ENCODE measurements at places on chromosomes 6 and 20. TPM values are rescaled to one million over a fixed set of nuclear protein-coding genes. Genes with fewer than 3 reads are reported as not detected.
A peak's percentile ranks its signal among the peaks of the same experiment; 100 is the strongest.

DNA sequence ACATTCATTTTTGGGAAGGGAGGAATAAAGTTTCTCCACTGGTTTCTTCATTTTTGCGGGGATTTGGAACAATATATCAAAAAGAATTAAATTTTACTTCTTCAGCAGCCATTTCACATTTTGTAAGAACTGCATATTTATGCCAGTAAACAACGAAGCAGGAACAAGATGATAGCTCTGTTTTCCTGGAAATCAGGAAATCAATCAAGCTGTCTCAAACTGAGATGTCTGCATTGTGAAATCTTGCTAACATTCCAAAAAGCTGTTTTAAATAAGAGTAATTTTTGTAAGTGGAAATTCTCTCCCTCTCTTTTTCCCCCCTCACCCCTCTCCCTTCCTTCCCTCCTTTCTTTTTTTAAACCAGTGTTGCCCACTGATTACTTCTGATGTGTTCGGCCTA lies 20.0 kb downstream of the MAPK13 start:
- DNase-seq, result no peak
- no peak overlapping the region for H3K4me3 ChIP-seq
- H3K4me1 ChIP-seq, result no peaks in the 10 kb centered on the region
- no peaks in the 10 kb centered on the region for H3K36me3 ChIP-seq

DNA sequence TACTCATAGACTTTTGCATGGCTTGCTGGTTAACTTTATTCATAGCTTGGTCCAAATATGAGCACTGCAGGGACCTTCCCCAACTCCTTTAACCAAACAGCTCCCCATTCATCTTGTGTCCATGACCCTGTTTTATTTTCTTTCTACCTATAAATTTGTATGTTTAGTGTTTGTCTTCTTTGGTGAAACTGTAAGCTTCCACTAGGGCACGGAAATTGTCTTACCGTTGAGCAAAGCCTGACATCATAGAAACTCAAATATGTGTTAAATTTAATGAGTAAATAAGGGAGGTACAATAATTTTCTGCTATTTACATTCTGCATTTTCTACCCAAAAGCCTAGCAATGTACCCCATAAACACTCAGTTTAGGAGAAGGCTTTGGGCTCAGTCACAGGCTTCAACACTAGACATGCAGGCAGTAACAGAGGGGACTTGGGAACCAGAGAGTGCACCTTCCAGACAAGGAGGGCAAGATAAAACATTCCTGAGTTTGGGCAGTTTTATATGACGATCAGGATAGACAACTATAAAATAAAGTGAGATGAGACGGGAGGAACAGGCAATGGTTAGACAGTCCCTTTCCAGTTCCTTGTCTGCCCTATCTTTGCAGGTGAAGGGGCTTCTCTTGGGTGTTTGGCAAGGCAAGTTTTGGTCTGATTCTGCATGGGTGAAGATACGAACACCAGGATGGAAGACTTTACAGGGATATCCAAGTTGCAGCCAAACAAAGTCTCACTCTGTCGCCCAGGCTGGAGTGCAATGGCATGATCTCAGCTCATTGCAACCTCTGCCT lies 46.2 kb upstream of the ZNF217 start:
- H3K36me3 ChIP-seq, result no peaks in the 10 kb centered on the region
- no peak for DNase-seq
- no peaks in the 10 kb centered on the region for H3K4me1 ChIP-seq
- H3K4me3 ChIP-seq, result no peak overlapping the region
- H3K27ac ChIP-seq, result no peak overlapping the region

DNA sequence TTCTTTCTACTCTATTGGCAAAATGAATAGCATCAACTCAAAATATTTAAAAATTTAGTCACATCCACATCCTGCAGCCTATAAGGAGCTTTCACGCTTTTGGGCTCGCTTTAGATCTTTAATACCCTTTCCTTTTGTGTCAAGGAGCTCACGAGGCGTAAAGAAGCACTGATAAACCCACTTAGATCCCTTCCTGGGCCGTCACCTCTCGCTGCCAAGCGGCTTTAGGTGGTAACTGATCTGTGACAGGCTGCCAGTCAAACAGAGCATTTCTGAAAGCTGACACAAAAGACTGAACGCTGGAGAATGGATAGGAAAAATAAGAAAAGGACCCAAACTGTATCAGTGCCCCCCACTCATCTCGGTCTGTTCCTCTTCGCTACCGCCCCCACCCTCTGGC lies 385.7 kb upstream of the MMS22L start:
- H3K27me3 ChIP-seq, result no peaks in the 10 kb centered on the region
- no peaks in the 10 kb centered on the region for H3K36me3 ChIP-seq
- no peak overlapping the region for H3K27ac ChIP-seq
- no peak for DNase-seq
- H3K4me1 ChIP-seq, result no peaks in the 10 kb centered on the region

GRCh38 chr20:24106150-24106800 lies 117.7 kb upstream of the GGTLC1 start:
- no peak for DNase-seq
- H3K27ac ChIP-seq, result no peak overlapping the region
- H3K36me3 ChIP-seq, result no peaks in the 10 kb centered on the region
- no peaks in the 10 kb centered on the region for H3K27me3 ChIP-seq

DNA sequence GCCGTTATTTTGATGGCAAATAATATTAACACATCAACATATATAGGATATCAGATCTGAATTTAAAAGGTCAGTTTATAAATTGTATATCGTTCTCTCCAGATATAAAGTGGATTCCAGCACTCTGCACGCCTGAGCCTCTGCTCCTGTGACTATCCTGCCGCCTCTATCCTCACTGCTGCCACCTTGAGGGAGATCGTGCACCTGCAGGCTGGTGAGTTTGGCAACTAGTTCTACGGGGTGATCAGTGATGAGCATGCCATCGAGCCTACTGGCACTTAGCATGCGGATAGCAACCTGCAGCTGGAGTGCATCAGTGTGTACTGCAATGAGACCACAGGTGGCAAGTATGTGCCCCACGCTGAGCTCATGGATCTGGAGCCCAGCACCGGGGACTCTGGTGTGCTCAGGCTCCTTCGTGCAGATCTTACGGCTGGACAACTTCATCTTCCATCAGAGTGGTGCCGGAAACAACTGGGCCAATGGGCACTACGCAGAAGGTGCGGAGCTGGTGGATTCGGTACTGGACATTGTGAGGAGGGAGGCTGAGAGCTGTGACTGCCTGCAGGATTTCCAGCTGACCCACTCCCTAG lies 84.9 kb downstream of the FBXO5 start:
- H3K4me3 ChIP-seq, result no peak overlapping the region
- no peaks in the 10 kb centered on the region for H3K36me3 ChIP-seq
- H3K27ac ChIP-seq, result no peak overlapping the region
- no peaks in the 10 kb centered on the region for H3K27me3 ChIP-seq
- peaks cover 3% of the 10 kb centered on the region for H3K4me1 ChIP-seq

DNA sequence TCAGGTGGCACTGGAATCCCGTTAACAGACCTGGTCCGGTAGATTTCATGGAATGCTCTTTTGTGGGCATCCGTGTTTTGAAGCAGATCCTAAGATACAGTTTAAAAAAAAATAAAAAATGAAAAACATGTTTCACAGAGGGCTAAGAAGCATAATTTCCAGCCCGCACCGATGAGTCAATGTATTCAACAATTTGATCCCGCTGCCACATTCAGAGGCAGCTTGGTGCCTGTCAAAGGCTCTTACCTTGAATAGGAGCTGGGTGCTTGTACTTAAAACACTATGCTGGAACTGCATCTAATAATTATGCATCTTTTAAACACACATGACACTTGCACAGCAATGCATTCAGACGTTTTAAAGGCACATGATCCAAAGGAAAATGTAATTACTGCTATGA lies 164.8 kb downstream of the SYNE1 start:
- no peak for DNase-seq
- peaks cover 29% of the 10 kb centered on the region for H3K36me3 ChIP-seq
- no peaks in the 10 kb centered on the region for H3K27me3 ChIP-seq
- H3K4me3 ChIP-seq, result peak overlapping the region; percentile 39
- peak overlapping the region; percentile 79 for H3K27ac ChIP-seq
- no peaks in the 10 kb centered on the region for H3K4me1 ChIP-seq

DNA sequence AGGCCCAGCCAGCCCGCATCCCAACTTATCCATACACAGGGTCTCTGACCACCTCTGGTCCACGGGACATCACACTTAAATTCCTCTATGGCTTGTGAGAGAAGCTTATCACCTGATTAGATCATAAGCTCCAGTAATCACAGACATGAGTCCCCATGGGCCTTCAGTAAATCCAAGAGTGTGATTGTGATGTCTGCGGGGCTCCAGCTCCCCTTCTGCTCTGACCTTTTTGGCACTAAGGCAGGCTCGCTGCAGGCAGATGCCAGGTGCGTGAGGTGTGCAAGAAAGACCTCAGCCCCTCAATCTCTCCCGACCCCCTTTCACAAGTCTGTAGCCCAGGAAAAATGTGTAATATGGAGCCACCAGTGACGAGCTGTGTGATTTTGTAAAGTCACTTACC lies 127.6 kb upstream of the DUSP22 start:
- peaks cover 16% of the 10 kb centered on the region for H3K27me3 ChIP-seq
- no peak for DNase-seq
- no peak overlapping the region for H3K4me3 ChIP-seq
- no peak overlapping the region for H3K27ac ChIP-seq
- no peaks in the 10 kb centered on the region for H3K4me1 ChIP-seq

GRCh38 chr6:149140137-149140909 lies 177.2 kb upstream of the TAB2 start:
- DNase-seq, result no peak
- H3K27ac ChIP-seq, result no peak overlapping the region
- peaks cover under 1% of the 10 kb centered on the region for H3K4me1 ChIP-seq
- H3K36me3 ChIP-seq, result no peaks in the 10 kb centered on the region
- H3K27me3 ChIP-seq, result no peaks in the 10 kb centered on the region

DNA sequence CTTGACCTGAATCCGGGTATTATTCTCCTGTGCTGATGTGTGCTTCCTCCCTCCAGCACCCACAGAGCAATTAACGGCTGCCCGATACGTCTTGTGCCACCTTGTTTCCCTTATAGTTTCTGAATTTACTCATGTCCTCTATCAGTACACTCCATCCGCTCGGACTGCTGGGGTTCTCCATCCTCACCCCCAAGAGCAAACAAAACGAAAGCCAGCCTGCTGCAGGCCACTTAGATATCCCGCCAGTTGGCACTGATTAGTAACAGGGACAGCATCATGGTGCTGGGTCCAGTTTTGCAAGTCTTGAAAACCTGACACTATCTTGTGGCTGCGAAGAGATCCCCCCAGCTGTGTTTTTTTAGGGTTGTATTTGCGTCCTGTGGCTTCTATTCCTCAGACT lies 71.8 kb downstream of the SSR1 start:
- no peak overlapping the region for H3K27ac ChIP-seq
- DNase-seq, result no peak
- no peaks in the 10 kb centered on the region for H3K27me3 ChIP-seq
- peaks cover 13% of the 10 kb centered on the region for H3K4me1 ChIP-seq

DNA sequence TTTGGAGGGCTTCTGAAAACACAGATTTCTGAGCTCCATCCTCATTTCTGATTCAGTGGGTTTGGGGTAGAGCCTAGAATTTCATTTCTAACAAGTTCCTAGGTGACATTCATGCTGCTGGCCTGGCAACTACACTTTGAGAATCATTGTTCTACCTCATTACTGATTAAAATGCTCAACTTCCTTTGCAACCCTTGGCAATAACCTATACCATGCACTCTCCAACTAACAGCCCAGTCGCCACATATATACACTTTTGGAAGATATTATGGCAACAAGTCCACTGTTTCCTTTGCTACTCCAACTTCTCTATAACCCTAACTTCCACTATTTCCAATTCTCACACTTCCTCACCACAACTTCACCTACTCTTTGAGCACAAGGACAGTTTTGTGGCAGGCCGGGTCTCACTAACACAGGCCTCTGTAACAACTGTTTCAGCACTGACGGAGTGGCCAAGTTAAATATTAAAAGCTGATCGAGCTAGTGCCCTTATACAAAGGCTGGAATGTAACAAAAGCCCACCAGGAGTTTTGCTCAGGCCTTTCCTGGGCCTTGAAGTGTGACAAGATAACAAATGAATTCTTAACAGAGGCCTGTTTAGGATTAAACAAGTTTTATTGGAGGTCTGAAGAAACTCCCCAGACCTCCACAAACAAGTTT lies 32.1 kb upstream of the RAB23 start:
- no peak overlapping the region for H3K27ac ChIP-seq
- DNase-seq, result no peak
- no peak overlapping the region for H3K4me3 ChIP-seq
- no peaks in the 10 kb centered on the region for H3K36me3 ChIP-seq
- H3K27me3 ChIP-seq, result no peaks in the 10 kb centered on the region
- peaks cover 8% of the 10 kb centered on the region for H3K4me1 ChIP-seq

DNA sequence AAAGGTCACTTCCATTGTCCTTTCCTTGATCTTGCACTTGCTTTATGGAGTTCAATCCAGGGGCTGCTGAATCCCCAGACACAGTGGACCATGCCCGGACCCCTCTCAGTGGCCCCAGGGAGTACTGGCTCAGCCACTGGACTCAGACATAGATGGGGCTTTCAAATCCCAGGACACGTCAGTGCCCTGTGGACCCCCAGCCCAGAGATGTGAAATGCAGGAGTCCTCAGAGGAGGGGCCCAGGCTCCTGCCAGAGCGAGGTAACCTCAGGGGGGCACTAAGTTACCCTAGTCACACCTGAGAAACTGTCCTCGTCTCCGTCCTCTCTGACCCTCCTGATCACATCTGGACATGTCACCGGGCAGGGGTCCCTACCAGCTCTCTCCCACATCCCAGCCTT lies 18.7 kb upstream of the APMAP start:
- H3K27ac ChIP-seq, result no peak overlapping the region
- H3K36me3 ChIP-seq, result no peaks in the 10 kb centered on the region
- no peaks in the 10 kb centered on the region for H3K27me3 ChIP-seq

DNA sequence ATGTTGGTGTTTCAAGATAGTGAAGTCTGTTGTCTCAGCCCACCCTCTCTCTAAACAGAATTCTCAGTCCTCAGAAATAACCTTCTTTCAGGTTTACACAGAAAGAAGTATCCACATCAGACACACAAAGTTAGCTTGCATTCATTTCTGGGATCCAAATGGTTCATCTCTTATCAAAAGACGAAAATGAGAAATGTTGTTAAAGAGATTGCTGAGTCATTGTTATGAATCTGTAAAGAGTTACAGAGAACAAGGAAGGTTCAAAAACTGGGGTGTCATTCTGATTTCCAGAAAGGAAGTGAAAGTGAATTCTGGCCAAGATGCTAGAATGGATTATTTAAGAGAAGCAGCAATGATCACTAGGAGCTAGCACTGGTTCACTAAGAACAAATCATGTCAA lies 90.5 kb upstream of the ATXN1 start:
- peaks cover 33% of the 10 kb centered on the region for H3K4me1 ChIP-seq
- H3K36me3 ChIP-seq, result no peaks in the 10 kb centered on the region
- H3K27me3 ChIP-seq, result no peaks in the 10 kb centered on the region
- H3K4me3 ChIP-seq, result no peak overlapping the region

TRAPPC3L gene
- polyA plus RNA-seq, result 0.03 TPM

TTK gene
- polyA plus RNA-seq, result 4.1 TPM

HMGA1 gene
- polyA plus RNA-seq, result 433 TPM

CCN5 gene
- polyA plus RNA-seq, result 0.05 TPM

SIRPB1 gene
- polyA plus RNA-seq, result 0.19 TPM

HCRTR2 gene
- not detected for polyA plus RNA-seq

TP53INP2 gene
- 4.9 TPM for polyA plus RNA-seq
